Mammary epithelial cell (primary cell): ENCODE measurements at places on chromosomes 13 and 19. TPM values are rescaled to one million over a fixed set of nuclear protein-coding genes. Genes with fewer than 3 reads are reported as not detected.

GDF15 gene
- polyA plus RNA-seq: 21.2 TPM

CEACAM6 gene
- polyA plus RNA-seq: 0.31 TPM

ZNF439 gene
- polyA plus RNA-seq: 0.12 TPM

NAXD gene
- polyA plus RNA-seq: 19.5 TPM

CEACAM3 gene
- not detected for polyA plus RNA-seq

ASPDH gene
- polyA plus RNA-seq: not detected

CYP2A6 gene
- polyA plus RNA-seq: not detected

UPF3A gene
- 20.2 TPM for polyA plus RNA-seq

CEACAM21 gene
- polyA plus RNA-seq: not detected

SIGLEC11 gene
- not detected for polyA plus RNA-seq

FCER2 gene
- polyA plus RNA-seq: not detected

CRYL1 gene
- 26.9 TPM for polyA plus RNA-seq

DNA sequence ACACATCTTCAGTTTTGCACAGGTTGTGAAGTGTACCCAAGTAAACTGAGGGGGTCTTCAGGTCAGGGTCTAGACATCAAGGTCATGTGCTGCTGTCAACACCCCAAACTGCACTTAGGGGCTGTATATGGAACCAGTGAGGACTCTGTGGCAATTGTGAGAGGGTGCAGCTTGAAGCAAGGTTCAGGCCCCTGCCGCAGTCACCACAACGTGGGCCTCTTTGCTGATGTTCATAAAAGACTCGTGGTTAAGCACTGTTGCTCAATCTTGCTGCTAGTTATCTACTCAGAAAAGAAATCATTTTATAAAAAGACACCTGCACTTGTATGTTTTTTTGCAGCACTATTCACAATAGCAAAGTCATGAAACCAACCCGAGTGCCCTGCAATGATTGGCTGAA lies 907.4 kb downstream of the UQCRFS1 start:
- no peak for DNase-seq

DNA sequence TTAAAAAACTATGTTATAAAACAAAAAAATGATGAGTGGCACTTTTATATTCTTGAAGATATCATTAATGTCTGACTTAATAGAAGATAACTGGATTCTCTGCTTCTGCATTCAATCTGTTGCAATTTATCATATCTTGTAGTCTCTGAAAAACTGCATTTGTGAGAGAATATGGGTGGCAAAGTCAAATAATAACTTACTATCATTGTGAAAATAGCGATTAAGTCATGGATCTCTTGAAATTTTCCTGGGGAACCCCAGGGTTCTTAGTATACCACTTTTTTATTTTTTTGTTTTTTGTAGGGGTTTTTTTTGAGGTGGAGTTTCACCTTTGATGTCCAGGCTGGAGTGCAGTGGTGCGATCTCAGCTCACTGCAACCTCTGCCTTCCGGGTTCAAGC lies 127.1 kb downstream of the STOML3 start:
- no peak for DNase-seq

DNA sequence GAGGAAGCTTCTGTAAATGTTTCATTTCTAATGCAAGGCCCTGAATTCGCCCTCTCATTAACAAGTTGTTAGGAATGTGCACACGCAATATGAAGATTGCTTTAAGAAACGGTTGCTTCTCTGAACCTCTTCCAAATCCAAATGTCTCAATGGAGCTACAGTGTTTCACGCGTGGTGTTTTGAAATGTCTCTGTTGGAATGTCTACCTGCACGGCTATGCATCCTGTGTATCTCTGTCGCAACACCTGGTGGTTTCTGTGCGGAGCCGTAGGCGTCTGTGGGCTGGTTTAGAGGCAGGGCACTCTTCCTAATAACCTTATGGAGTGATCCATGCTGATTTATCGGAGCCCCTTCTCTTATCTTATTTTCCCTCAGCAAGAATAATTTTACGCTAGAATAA lies 1584.2 kb upstream of the SLC10A2 start:
- DNase-seq: peak; percentile 28

GRCh38 chr13:42225051-42225450 lies 46.9 kb upstream of the AKAP11 start:
- DNase-seq: no peak

GRCh38 chr13:29516012-29516411 lies 79.5 kb downstream of the SLC7A1 start:
- no peak for DNase-seq

- DNase-seq: no peak
These were observed 11.9 kb downstream of the CYP4F12 start for GRCh38 chr19:15684828-15685227.

DNA sequence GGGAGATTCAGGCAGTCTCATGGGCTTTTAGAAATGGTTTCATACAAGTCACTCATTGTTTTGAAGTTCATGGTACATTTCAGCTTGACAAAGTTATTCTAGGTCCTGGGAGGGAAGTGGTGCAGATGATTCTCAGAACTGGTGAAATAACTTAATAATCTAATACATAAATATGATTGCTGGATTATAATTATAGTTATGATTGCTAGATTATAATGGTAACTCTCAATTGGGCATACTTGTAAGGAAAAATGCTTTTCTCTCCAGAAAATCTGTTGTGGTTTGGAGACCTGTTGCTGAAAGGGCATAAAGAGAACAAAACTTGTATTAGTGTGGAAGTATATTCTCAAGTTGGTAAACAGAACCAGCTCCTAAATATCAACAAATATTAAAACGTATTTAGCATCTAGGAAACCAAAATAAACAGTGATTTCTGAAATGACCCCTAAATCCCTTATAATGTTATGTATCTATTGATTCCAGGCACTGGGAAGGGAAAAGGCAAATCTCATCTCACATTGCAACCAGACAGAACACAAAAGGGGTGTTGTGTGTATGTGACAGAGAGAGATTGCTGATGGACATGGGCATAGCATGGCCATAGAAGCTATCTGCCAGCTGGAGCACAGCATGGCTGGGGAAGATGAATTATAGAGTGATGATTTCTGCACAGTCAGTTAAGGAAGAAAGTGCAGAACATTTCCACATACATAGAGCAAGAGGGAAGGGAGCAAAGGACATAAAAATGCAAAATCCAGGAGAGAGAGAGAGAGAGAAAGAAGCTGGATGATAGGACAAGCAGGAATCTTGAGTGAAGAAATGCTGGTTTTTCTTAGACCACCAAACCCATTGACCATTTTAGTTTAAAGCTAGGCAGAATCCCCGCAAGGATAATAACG lies 87.1 kb upstream of the FRY start:
- DNase-seq: no peak

DNA sequence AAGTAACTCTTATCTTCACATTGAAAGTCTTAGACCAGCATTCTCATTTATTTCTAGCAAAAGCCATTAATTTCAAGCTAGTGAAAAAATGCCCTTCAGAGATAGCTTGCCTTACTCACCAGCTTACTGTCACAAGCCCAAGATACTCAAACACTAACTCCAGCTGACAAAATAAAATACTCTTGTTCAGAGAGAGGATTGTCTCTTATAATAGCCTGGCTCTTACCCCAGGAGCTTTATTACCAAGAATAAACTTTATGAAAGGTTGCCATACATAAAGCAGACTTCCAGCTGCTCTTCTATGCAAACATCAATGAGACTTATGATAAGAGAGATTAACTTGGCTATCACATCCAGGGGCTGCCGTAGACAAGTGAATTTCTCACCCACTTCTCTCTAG lies 53.6 kb downstream of the XPO4 start:
- no peak for DNase-seq

- DNase-seq: no peak
These were observed 292.6 kb downstream of the ENOX1 start for GRCh38 chr13:43494206-43494605.

- no peak for DNase-seq
These were observed 1.4 kb downstream of the ZNF536 start for GRCh38 chr19:30373593-30373992.

DNA sequence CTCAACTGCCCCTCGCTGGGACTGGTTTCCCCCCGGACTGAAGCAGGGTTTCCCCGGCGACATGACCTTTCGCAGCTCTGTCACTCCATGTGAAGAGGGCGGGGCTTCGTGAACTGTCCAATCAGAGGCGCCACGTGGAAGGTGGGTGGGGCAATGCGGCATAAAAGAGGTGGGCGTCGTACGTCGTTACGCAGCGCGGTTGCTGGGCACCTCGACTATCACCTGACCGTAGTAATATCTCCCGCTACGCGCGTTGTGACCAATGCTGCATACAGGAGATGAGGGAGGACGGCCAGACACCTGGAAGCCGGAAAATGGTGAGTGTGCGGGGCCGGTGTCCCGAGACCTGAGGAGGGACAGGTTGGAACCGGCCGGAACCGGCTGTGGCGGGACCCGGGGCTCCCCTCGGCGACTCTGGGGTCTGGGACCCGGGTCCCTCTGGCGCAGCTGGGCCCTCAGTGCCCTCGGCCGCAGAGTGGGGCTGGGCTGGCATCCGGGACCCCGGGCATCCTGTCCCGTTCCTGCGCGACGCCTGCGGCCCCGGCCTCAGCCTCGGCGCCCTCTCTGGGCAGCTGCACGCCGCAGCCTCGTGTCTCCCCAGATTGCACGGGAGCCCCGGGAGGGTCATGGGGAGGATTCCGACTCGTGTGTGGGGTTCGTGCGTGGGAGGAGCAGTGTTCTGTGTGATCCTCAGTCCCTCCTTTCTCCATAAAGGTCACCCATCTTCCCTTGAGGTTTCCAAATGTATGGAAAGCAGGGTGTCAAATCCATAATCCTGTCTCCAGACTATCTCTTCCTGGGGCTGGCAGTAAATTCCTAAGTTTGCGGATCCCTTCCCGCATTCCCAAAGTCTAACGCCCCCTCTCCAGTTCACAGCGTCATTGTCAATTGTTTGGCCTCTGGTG lies 32.2 kb downstream of the ZNF136 start:
- DNase-seq: peak; percentile 35

DNA sequence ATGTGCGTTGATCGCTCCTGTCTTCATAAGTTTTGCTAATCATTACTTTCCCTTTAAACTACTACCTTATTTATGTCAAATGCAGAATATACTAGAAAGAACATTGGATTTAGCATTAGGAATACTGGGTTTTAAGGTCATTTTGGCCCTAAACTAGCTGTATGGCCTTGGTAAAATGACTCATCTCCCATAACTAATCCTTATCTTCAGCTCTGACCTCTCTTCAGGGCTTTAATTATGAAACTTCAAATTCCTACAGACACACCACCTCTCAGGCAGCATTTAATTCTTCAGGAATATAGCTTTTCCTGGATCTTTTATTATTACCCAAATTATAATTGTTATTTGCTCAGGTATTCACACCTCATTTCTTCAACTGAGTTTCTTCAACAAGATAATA lies 121.2 kb downstream of the STARD13 start:
- DNase-seq: no peak

GRCh38 chr13:20492641-20493040 lies 33.0 kb downstream of the CRYL1 start:
- DNase-seq: peak; percentile 45

DNA sequence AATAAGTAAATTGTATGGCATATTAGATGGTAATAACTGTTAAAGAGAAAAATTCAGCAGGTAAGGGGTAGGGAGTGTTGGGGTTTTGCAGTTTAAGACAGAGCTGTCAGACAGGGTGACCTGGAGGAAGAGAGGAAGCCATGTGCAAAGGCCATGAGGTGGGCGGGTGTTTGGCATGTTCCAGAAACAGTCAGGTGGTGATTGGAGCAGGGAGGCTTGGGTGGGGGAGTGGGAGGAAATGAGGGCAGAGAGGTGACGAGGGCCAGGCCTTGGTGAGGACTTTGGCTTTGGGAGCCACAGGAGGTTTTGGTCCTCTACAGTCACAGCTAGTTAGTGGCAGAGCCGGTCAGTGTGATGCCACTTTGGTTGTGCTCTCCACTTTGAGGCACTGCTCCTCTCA lies 20.1 kb downstream of the RYR1 start:
- DNase-seq: no peak

GRCh38 chr13:24308488-24309020 lies 826 bp upstream of the C1QTNF9 start:
- no peak for DNase-seq

DNA sequence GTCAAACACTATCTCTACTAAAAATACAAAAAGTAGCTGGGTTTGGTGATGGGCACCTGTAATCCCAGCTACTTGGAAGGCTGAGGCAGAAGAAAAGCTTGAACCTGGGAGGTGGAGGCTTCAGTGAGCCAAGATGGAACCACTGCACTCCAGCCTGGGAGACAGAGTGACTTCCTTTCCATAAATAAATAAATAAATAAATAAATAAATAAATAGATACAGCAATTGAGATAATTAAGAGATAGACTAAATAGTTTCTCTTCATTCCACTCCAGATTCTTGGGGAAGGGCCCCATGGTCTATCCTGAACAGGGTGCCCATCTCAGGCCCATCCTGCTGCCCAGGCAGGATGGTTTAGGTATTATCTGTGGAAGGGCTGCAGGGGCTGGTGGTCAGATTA lies 24.0 kb upstream of the FARP1 start:
- DNase-seq: no peak

- DNase-seq: no peak
These were observed 6.1 kb upstream of the GGACT start for GRCh38 chr13:100594731-100595130.

DNA sequence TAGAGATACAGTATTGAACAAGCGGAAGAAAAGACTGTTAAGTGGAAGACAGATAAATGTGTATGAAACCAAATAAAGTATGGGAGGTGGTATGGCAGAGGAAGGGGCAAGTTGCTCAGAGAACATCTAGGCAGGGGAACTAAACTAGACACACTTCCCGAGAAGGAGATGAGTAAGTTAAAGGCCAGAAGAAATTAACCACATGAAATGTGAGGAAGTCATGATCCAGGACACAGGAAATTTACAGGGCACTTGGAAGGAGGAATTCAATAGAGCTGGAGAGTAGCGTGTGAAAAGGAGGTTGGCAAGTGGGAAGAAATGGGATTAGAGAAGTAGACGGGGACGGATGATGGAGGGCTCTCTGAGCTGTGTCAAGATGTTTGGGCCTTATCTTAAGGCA lies 208.8 kb downstream of the COG6 start:
- DNase-seq: no peak

DNA sequence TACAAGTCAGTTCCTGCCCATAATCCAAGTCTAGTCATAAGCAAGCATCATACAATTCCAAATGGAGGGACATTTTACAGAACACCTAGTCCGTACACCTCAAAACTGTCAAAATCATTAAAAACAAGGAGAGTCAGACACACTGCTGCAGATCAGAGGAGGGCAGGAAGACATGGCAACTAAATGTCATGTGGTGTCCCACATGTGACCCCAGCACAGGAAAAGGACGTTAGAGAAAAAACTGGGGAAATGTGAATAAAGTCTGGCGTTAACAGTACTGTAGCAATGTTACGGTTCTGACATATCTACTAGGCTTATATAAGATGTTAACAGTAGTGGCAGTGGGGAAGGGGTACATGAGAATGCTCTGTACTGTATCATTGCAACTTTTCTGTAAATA lies 2.3 kb downstream of the ZSCAN5A start:
- no peak for DNase-seq

GRCh38 chr19:36100476-36100875 lies 10.5 kb upstream of the OVOL3 start:
- DNase-seq: no peak
